ENCODE measurements at places on chromosomes 4 and X.
A peak's percentile ranks its signal among the peaks of the same experiment; 100 is the strongest.

DNA sequence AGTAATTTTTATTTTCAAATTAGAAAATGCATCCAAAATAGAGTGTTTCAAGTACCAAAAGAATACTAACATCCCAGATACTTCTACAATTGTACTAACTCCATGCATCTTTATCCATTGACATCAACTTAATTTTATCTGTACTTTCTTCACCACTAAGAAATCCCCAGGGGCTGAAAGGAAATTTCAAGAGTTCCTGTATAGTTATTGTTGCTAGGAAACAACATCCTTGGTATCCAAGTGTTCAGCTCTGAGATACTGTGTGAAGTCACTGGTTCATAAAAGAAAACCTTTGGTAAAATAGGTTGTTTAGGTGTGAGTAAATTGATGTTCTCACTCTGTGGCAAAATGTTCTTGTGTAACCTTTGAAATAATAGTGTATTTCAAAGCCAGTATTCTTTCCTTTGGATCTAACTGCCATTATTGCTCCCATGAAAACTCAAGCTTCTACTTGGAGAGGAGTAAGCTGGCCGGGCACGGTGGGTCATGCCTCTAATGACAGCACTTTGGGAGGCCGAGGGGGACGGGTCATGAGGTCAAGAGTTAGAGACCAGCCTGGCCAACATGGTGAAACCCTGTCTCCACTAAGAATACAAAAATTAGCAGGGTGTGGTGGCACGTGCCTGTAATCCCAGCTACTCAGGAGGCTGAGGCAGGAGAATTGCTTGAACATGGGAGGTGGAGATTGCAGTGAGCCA, 72.9 kb downstream of the COMMD8 start:
- no peak for DNase-seq

GRCh38 chr4:123477711-123478209, 81.2 kb downstream of the SPRY1 start:
- DNase-seq, result no peak

DNA sequence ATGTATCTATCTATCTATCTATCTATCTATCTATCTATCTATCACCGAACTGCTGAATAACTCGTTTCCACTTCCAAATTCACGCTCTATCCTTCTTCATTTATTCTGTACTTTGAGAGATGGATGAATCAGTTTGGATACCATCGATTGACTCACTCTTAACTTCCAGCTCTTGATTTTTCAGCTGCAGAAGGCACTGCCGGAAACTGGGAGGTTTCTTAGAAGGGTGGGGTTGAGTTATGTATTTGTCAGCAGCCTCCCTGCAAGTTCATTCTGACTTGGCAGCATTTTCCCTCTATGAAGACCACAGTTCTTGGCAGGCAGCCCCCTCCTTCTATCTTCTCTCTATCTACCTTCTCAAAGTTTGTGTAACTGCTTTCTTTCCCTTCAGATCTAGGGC, 112.0 kb upstream of the MAGEB18 start:
- no peak for DNase-seq

GRCh38 chr4:8355306-8355705, 85.2 kb downstream of the ACOX3 start:
- DNase-seq, result no peak

DNA sequence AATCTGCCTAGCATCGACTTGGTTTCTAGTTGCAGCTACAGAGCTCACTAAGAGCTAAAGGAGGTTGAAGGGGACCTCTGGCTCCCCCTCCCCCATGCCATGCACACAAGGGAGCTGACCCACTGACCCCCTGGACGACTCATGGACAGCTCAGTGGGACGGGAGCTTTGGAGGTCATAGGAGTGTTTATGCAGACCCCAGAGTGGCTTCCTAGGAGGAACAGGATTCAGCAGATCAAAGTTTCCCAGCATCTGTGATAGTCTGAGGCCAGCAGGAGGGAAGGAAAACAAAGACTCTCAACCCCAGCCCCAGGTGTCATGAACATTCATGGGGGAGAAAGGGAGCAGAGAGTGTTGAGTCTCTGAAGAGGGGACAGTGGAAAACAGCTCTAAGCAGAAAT, 104.4 kb downstream of the ARSF start:
- no peak for DNase-seq

GRCh38 chrX:17588303-17588702, 149.0 kb upstream of the SCML1 start:
- no peak for DNase-seq

DNA sequence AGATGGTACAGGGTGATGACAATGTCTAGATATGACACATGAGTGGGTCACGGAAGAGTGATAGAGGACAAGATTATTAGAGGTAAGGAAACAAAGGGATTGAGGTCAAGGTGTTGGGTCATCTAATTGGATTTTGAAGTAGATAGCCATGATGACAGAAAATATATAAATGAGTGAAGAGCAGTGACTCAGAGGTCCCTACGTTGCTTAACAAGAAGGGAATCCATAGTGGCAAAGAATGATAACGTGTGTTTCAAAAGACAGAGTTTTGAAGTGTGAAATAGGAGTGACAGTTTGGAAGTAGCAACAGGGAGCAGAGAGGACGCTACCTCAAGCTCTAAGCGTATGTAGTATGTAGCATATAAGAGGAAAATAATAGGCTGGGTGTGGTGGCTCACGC, 22.2 kb upstream of the CAMK2D start:
- DNase-seq, result no peak

DNA sequence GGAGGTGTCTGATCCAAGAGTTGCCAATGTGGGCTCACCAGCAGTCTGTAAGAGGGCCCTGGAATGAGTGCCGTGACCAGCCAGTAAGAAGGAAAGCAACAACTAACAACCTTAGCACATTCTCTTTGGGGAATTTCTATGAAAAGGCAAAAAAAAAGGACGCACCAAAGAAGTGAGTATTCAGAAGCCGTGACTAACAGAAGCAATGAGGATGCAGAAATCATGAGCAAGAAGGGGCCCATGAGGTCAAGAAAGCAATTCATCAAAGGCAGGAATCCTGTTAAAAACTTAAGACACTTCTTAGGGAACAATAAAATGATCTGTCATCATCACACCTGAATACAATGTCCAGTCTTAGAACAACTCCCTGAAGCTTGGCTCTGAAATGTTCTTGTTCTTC, 260.5 kb downstream of the RAPGEF2 start:
- no peak for DNase-seq

GRCh38 chrX:123713841-123714240, 19.0 kb downstream of the THOC2 start:
- no peak for DNase-seq

DNA sequence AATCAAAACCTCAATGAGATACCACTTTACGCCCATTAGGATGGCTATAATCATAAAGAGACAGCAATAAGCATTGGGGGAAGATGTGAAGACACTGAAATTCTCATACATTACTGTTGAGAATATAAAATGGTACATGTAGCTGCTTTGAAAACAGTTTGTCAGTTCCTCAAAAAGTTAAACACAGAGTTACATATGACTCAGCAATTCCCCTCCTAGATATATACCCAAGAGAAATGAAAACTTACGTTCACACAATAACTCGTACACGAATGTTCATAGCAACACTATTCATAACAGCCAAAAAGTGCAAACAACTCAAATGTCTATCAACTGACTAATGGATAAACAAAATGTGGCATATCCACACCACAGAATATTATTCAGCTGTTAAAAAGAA, 36.6 kb downstream of the PHF8 start:
- no peak for DNase-seq

GRCh38 chr4:141174457-141174856, 41.2 kb upstream of the RNF150 start:
- DNase-seq, result no peak

- no peak for DNase-seq
Observed at GRCh38 chrX:72305286-72306084, at the start of gene CITED1. TSS of gene CITED1 (minus strand) at chrX:72305914. CDS start at chrX:72302869, 3,045 bp downstream.

DNA sequence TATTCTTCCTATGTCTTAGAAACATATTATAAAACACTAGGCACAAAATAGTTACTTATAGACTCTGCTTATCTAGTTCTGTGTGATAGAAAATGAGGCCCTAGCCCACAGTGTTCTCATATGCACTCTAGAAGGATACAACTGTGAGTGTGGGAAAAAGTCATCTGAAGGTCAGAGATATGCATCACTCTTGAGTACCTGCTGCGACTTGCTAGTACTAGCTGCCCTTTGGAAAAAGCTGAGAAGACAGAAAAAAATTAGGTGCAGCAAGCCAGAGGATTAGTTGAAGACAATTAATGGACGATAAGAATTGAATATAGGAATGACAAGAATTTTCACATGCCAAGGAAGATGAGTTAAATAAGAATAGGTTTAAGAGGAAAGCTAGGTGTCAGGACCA, 61.3 kb downstream of the MTHFD2L start:
- DNase-seq, result no peak

- no peak for DNase-seq
Observed at GRCh38 chrX:101230636-101231035, 11.1 kb downstream of the DRP2 start.

DNA sequence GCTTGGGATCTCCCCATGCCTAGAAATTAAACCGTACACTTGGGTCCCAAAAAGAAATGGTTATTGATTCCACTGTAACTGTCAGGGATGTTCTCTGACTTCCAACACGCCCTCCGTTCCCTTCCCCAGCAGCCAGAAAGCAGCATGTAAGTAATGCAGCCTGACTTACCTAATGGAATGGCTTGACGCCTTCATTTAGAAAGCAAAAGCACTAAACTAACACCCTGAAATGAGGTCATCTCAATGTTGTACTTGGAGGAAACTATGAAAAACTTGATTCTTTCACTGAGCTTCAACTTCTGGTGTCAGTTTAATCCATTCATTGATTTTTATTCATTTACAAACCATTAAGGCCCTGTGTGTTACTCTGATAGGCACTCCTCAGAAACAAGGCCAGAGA, 110.8 kb upstream of the NOCT start:
- no peak for DNase-seq

DNA sequence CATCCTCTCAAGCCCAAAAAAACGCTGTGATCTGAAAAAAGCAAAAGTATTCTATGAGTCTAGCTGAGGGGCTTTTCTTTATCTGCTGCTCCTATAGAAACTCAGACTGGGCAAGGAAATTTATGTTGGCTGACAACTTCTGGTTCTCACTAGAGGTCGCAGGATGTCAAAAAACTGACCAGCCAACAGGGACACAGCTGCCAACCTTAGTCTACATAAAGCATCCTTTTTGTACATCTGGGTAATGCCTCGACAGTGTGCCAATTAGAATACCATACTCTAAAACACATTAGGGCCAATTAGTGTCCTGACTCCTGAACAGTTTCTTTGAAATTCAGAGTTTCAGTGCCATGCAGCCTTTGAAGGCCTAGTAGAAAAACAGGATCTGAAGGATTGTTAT, 8.8 kb upstream of the TLL1 start:
- DNase-seq, result no peak

- no peak for DNase-seq
Observed at GRCh38 chr4:145012841-145013240, 85.2 kb downstream of the ANAPC10 start.

DNA sequence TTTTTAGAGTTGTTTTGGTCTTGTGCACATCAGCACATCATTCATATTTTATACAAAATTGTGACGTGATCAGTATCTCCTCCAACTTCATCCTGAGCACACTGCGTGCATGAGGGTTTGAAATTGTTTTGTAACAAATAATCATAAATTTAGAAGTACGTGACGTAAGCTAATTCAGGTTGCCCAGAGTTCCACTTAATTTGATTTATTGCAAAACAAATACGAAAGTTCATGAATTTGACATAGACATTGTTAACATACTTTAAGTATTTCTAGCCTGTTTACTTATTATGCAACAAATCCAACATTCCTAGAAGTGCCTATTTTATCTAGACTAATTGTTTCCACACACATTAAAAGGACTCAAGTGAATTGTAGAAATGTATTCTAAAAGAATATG, 48.3 kb downstream of the MAP7D3 start:
- DNase-seq, result no peak

DNA sequence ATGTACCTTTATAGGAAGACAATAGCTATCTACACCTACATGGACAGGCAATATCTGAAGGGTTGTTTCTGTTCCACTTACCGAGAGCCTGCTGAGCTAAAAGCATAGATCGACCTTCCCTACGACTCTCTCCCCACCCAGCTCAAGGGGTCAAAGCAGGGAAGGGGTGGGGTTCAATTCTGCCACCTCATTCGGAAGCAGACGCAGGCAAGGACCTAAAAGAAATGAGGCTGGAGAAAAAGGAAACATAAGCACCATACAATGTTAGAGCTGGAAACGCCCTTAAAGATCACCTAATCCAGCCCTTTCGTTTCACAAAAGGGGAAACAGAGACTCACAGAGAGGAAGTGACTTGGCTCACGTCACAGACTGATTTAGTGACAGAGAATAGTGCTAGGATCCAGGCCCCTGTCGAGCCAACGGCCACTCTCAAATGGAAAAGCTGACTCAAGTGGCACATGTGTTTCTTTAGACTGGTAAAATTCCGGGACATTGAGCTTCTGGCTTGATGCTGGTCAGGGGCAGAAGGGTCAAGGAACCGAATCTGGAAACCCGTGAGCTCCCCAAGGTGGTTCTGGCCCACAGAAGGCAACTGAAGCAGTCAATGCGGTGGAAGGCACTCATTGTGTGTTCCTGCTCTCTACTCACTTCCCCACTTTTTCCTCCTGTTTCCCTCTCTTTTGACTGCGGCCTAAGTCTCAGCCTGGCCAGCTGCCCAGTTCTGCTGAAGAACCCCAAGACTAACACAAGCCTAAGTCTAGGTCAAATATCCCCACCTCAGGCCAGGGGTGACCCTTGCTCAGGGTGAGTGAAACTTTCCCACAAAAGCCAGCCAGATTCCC, 7.5 kb downstream of the SEPTIN6 start:
- DNase-seq, result peak; percentile 6

GRCh38 chr4:148205476-148205875, 236.7 kb downstream of the NR3C2 start:
- no peak for DNase-seq

- DNase-seq, result no peak
Observed at GRCh38 chrX:13007519-13008188, 32.7 kb downstream of the TMSB4X start.

DNA sequence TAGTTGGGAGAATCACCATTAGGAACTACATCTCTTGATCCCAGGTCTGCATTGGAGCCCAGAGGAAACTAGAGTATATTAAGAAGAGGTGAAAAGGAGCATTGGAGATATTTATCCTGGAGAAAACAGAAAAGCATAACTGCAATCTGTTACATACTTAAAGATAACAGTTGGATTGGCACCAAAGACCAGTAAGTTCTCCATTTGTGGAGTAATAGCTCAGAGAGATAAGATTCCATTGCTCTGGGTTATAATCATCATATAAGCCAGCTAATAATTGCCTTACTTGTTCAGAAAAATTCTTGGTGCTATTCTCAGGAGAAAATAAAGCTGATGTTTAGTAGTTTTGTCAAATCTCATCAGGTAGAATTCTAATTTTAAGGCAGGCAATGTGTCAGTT, 20.6 kb downstream of the GRPR start:
- DNase-seq, result no peak

- DNase-seq, result no peak
Observed at GRCh38 chrX:118000518-118000917, 116.1 kb downstream of the KLHL13 start.

GRCh38 chr4:100881283-100881682, 363.5 kb upstream of the EMCN start:
- no peak for DNase-seq

GRCh38 chr4:156898373-156899117, 73.1 kb downstream of the PDGFC start:
- DNase-seq, result no peak
